Muscle of leg (tissue), 16 donors: ENCODE measurements at places on chromosomes 1 and 21. TPM values are rescaled to one million over a fixed set of nuclear protein-coding genes. Genes with fewer than 3 reads are reported as not detected.

Gene PRKAA2
- 27.5 TPM for total RNA-seq

Gene SYT2
- 0.04 TPM for total RNA-seq

Gene C1orf185
- total RNA-seq: not detected

Gene RWDD3
- 30.0 TPM for total RNA-seq

Gene UBIAD1
- 9.8 TPM for total RNA-seq

Gene FAM3B
- total RNA-seq: 0.27 TPM

Gene OR2T27
- total RNA-seq: not detected

Gene TRIM67
- 0.04 TPM for total RNA-seq

Gene TRIM63
- total RNA-seq: 44.8 TPM

Gene S1PR1
- total RNA-seq: 10.8 TPM

Gene RPE65
- total RNA-seq: 0.04 TPM

Gene TNFSF18
- total RNA-seq: 0.18 TPM

Gene IGSF21
- 0.04 TPM for total RNA-seq

Gene ST6GALNAC3
- total RNA-seq: 9.0 TPM

Gene LCE1B
- not detected for total RNA-seq

Gene CYP4A22
- not detected for total RNA-seq

Gene TACSTD2
- 0.13 TPM for total RNA-seq

Gene POU3F1
- total RNA-seq: 0.84 TPM

Gene RXFP4
- not detected for total RNA-seq

Gene FLG
- total RNA-seq: not detected

Gene HS2ST1
- 12.4 TPM for total RNA-seq

Gene TNNT2
- 408 TPM for total RNA-seq

Gene TFAP2E
- 0.40 TPM for total RNA-seq

Gene AHDC1
- 24.0 TPM for total RNA-seq

Gene DDX59
- 19.5 TPM for total RNA-seq

Gene SLAMF1
- 0.04 TPM for total RNA-seq

Gene ITPKB
- total RNA-seq: 10.2 TPM
